ENCODE measurements at places on chromosomes 6 and 20.
A peak's percentile ranks its signal among the peaks of the same experiment; 100 is the strongest.

GRCh38 chr20:50523552-50524167 is 13.5 kb downstream of the PTPN1 start:
- no peak for DNase-seq

DNA sequence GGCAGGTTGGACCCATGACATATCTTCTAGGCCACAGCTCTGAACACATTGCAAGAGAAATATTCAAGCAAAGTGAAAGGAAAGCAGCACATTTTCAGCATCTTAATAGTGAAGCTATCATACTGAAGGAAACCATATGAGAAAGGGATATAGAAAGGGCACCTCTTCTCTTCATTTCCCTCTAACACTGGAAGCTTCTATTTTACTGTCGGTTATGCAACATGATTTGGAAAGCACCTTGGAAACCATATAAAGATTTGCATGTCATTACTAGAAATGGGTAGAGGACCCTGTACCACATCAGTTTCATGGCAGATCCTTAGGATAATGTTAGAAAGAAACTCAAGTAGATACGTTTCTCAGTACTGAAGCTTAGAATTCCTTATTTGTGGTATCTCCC is 70.5 kb upstream of the HMGN3 start:
- DNase-seq, result no peak

DNA sequence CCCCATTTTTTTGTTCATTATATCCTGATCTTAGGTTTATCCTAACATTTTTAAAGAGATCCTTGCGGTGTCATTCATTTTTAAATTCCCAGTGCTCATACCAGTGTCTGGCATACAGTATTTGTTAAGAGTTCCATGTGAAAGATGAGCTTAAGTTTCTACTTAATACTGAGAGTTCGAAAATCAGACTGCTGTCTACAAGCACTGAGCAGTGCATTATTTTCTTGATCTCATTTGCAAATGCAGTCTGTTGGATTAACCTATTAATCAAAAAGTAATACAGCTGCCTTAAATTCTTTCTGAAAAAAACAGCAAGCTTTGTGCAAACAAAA is 663 bp downstream of the COQ3 start:
- no peak for DNase-seq

DNA sequence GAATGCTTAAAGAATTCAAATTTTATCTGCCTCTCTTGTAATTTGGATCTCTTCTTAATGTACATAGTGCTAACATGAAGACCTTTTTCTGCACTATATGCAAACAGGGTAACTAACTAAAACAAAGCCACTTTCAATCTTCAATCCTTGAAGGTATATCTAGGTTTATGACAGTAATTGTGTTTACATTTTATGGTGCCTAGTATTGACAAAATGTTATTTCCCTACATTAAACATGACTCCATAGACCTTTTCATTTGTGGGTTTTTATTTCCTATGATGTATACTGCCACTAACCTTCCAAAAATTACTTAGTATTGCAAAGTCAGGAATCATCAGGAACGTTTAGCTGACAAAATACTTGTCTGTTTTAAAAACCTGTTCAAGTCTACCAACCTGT is 95.9 kb downstream of the B3GAT2 start:
- no peak for DNase-seq

DNA sequence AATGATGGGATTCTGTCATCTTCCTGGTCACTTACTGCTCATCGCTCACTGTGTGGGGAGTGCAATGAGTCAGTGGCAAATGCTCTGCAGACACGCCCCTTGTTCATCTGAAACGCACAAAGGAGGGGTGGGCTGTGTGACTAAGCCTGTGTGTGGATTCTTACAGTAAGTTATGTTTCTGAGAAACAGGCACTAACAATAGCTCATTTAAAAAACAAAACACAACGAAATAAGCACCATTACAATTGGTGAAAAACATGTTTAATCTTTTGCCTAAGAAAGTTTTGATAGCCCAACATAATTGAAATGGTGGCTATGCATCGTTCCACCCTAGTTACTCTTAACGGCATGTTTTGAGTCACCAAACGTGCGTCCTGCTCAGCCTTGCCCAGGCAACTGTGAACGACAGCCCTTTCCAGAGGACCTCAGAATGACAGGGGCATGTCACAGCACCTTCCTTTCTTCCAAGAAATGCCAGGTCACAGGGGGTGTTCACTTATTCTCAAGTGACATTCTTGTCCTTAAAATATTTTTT is 118.4 kb upstream of the SGK1 start:
- no peak for DNase-seq

DNA sequence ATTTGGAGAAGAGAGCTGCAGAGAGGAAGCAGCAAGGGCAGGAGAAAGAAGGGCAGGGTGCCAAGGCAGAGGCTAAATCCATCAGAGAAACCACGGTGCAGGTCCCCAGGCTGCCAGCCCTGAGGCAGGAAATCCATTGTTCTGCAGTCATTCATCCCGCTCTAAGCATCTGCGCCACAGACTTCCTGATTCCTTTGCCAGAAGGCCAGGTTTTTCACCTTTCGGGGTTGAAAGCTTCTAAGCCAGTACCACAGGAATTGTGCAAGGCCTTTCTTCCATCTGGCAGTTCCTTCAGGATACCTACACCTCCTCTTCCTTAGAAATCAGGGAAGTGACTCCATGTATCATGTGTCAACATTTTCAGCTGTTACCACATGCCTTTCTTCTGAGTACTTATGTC is 45.6 kb downstream of the ADGRF5 start:
- no peak for DNase-seq

GRCh38 chr20:38829296-38829875 is 23.9 kb downstream of the PPP1R16B start:
- DNase-seq, result no peak

DNA sequence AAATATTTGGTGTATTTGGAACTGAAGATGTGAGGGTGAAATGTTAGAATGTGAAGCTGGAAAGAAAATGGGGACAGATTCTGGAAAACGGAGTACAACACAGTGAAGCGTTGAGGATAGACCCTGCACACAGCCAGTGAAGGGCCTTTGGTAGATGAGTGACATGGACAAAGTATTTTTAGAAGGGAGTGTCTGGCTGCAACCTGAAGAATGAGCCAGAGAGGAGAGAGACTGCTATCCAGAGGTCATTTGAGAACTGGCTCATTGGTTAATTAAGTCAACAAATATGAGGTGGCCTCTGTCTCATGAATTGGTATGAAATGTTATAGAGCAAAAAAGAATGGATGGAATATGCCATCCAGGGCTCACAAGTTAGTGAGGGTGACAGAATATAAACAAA is 310.5 kb downstream of the PACRG start:
- no peak for DNase-seq

GRCh38 chr6:84390334-84390733 is 162.9 kb upstream of the CEP162 start:
- DNase-seq, result no peak

- DNase-seq, result no peak
Measured at GRCh38 chr20:35826397-35826998, 54.7 kb downstream of the PHF20 start.

GRCh38 chr20:39458452-39458851 is 496.3 kb downstream of the DHX35 start:
- DNase-seq, result no peak

GRCh38 chr6:25488156-25488555 is 163.9 kb upstream of the SCGN start:
- DNase-seq, result no peak

- no peak for DNase-seq
Measured at GRCh38 chr6:159998538-159998937, 29.7 kb downstream of the IGF2R start.

- no peak for DNase-seq
Measured at GRCh38 chr20:36932476-36933426, 18.8 kb downstream of the SAMHD1 start.

- DNase-seq, result no peak
Measured at GRCh38 chr6:45687570-45687969, 309.8 kb upstream of the SUPT3H start.

- DNase-seq, result no peak
Measured at GRCh38 chr20:23367770-23368169, 5.8 kb downstream of the GZF1 start.

GRCh38 chr20:36173451-36173933 is 19.0 kb downstream of the EPB41L1 start:
- DNase-seq, result peak; percentile 28

GRCh38 chr6:84457276-84457675 is 229.8 kb upstream of the CEP162 start:
- no peak for DNase-seq

DNA sequence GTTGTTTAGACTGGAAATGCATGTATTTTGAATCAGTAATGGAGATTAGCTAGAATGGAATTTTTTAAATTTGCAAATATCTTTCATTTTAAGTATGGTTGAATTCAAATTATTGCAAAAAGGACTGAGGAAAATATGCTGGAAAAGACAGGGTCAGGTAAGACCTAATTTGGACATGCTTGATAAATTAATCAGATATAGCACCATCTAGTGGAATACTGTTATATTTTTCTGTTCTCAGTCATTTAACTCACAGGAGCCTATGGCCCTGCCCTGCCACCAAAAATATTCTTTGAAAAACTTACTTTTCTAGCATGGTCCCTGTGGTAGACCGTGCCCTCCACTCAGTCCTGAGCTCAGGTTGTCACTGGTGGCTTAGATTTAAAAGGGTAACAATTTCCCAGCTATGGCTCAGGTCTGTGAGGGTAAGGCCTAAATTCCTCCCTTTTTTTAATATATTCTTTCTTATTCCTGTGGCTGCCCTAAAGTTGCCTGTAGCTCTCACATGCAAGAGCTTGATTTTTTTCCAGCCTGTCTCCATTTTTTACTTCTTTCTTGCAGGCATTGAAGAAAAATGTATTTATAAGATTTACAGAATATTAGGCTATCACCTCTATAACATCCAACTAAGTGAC is 25.3 kb upstream of the KIAA1586 start:
- DNase-seq, result no peak

DNA sequence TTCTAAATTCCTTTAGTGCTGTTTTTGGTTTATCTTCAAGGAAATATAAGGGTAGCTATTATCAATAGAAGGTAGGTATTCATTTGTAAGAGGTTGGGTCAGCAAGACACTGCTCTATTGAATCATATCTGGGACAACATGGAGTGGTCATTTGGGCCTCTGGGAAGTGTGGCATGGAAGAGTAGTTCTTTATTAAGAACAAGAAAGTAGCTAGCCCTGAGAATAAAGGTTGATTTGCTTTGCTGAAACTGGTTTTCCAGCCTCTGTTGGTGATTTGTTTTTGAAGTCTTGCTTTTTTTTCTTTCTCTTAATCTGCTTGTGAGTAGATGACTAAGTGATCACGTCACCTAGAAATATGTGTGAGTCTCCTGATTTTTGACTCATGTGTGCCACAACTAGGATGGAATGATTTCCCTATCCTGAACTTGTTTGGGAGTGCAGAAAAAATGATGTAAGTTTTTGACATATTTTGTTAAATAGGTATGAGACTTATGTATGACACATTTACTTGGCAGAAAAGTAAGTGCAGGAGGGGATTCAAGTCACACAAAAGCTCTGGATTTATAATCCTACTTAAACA is 381.8 kb downstream of the CENPW start:
- no peak for DNase-seq

- no peak for DNase-seq
Measured at GRCh38 chr6:119390247-119390793, 40.8 kb upstream of the MAN1A1 start.

DNA sequence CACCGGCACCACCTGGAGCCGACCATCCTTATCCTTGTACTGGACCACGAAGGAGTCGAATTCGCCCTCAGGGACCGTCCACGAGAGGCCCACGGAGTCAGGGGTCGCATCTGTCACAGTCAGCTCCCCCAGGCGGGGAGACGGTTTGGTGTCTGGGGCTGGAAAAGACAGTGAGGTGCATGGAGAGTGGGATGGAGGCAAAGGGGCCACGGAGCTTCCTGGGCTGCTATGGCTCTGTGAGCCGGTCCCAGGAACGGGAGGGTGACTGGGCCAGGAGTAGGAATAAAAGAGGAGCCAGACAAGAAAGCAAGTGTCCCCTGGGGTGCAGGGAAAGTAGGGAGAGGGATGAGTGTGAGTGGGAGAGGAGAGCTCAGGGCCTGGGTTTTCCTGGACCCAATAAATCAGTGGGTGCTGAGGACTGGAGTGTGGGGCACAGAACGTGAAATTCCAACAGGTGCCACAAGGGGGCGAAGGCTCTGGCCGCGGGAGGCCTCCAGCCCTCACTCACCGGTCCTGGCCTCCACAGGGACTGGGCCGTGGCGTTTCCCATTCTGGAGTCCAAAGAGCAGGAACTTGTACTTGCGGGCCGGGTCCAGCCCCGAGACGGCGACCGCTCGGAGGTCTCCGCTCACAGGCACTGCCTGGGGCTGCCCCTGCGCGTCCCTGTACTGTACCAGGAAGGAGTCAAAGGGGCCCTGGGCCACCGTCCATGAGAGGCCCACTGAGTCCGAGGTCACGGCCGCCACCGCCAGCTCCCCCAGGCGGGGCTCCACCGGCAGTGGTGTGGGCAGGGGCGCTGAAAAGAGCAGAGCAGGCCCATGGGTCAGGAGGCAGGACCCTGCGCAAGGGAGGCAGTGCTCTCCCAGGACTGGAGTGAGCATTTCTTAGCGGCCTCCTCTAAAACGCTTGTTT is 9.9 kb downstream of the CYP21A2 start:
- peak; percentile 4 for DNase-seq

GRCh38 chr6:162621246-162621645 is 106.3 kb downstream of the PRKN start:
- DNase-seq, result no peak

DNA sequence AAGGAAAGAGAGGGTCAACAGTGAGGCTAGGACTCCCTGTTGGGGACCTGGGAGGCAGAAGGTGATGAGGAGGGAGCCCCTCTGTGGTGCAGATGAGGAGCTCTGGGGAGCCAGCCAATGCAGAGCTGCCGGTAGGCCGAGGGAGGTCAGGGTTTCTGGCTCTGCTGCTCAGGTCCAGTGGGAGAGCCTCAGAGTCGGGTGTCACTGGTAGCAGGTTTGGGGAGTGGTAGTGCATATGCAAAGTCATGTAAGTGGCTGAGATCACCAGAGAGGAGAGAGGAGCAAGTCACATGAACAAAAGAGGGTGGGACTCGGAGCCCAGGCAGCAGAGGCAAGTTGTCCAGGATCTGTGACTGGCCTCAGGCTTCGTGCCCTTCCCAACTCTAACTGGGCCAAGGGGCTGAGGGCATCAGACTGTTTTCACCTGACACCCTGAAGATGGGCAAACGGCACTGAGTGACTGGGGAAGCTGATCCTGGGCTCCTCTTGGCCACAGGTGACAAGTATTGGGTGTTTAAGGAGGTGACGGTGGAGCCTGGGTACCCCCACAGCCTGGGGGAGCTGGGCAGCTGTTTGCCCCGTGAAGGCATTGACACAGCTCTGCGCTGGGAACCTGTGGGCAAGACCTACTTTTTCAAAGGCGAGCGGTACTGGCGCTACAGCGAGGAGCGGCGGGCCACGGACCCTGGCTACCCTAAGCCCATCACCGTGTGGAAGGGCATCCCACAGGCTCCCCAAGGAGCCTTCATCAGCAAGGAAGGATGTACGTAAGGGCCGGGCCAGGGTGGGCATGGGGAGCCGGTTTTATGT is 6.6 kb downstream of the MMP24OS start:
- no peak for DNase-seq

GRCh38 chr6:94417363-94417762 is 998.0 kb upstream of the EPHA7 start:
- DNase-seq, result no peak

DNA sequence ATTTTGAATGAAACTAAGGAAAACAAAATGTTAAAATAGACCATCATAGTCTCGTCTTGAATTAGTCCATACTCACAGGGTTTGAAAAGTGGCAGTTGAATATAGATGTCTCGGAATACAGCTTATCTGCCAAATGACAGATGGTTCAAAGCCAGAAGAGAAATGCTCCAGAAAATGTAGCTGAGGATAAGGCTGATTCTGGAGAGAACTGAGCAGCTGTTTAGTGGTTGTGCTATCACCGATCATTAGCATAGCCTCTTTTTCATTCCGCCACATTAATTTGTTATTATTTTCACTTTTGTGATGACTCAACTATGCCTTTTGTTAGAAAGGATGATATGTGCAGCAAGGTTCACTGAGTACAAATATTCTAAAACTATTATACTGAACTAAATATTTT is 390.2 kb upstream of the MAN1A1 start:
- no peak for DNase-seq

Data from hypothalamus (tissue), 51 donors.